ENCODE measurements at places on chromosomes 12 and 14. TPM values are rescaled to one million over a fixed set of nuclear protein-coding genes. Genes with fewer than 3 reads are reported as not detected.

Gene AQP6
- not detected for total RNA-seq

DNA sequence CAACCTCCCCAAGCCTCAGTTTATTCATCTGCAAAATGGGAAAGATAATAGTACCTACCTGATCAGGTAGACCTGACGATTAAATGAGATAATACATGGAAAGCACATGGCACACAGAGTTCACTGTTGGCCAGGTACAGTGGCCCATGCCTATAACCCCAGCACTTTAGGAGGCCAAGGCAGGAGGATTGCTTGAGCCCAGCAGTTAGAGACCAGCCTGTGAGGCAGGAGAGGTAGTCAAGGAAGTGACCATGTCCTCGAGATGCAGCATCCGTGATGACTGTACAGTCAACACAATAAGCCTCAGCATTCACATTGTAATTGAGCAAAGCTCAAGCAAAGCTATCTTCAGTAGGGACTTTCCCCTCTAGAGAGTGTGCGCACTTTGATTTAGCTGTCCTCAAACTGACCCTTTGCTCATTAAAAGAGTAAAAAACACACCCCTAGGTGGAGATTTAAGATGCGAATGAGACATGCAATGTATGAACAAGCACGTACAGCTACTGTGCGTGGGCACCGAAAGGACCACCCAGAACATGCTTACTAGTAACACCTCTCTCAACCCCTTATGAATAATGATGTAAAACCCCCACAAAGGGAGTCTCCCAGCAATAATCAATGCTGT, 9.9 kb downstream of the ISCU start:
- H3K36me3 ChIP-seq = peaks cover 32% of the 10 kb centered on the region
- H3K4me3 ChIP-seq = no peak overlapping the region
- H3K4me1 ChIP-seq = peaks cover 45% of the 10 kb centered on the region

- H3K27me3 ChIP-seq = peaks cover under 1% of the 10 kb centered on the region
- peaks cover 22% of the 10 kb centered on the region for H3K4me1 ChIP-seq
- H3K27ac ChIP-seq = peak overlapping the region; percentile 91
- peak overlapping the region; percentile 97 for H3K4me3 ChIP-seq
Observed at GRCh38 chr12:49109641-49110463, 795 bp downstream of the LMBR1L start.

- no peaks in the 10 kb centered on the region for H3K36me3 ChIP-seq
- H3K4me1 ChIP-seq = no peaks in the 10 kb centered on the region
- no peak overlapping the region for H3K4me3 ChIP-seq
- H3K27ac ChIP-seq = no peak overlapping the region
- H3K27me3 ChIP-seq = peaks cover 10% of the 10 kb centered on the region
Observed at GRCh38 chr14:36346052-36346451, 25.6 kb upstream of the MBIP start.

- no peak overlapping the region for H3K4me3 ChIP-seq
- H3K27me3 ChIP-seq = no peaks in the 10 kb centered on the region
- H3K27ac ChIP-seq = no peak overlapping the region
- H3K36me3 ChIP-seq = no peaks in the 10 kb centered on the region
Observed at GRCh38 chr12:43285159-43285598, 266.8 kb downstream of the ADAMTS20 start.

DNA sequence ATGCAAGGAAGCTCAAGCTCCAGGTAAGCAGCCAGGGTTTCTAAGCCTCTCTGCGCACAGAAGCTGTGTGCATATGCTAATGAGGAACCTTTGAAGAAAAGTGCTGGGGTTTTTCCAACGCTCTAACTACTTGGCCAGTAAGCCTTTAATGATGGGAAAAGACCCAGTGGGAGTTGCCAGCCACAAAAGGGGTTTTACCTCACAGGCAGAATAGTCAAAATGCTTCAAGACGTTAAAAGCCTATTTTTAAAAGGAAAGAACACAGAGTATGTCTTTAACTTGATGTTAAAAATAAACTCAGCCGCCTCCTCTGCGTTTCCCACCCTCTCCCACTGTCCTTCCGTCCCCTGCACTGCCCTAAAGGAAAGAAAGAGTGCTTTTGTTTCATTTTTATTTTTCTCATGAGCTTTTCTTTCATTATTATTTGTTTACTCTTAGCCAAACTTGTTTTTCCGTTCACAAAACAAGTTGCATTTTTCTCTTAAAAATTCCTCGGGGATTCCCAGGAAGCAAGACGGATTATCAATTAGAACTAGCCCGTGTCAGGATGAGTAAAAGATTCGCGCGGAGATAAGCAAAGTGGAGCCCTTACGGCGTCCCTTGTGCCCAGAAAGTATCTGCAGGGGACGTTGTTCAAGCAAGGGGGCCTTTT, 209.8 kb upstream of the NUDT4 start:
- peak overlapping the region; percentile 42 for H3K4me3 ChIP-seq
- H3K36me3 ChIP-seq = no peaks in the 10 kb centered on the region
- peaks cover 12% of the 10 kb centered on the region for H3K4me1 ChIP-seq
- DNase-seq = no peak
- no peaks in the 10 kb centered on the region for H3K27me3 ChIP-seq

DNA sequence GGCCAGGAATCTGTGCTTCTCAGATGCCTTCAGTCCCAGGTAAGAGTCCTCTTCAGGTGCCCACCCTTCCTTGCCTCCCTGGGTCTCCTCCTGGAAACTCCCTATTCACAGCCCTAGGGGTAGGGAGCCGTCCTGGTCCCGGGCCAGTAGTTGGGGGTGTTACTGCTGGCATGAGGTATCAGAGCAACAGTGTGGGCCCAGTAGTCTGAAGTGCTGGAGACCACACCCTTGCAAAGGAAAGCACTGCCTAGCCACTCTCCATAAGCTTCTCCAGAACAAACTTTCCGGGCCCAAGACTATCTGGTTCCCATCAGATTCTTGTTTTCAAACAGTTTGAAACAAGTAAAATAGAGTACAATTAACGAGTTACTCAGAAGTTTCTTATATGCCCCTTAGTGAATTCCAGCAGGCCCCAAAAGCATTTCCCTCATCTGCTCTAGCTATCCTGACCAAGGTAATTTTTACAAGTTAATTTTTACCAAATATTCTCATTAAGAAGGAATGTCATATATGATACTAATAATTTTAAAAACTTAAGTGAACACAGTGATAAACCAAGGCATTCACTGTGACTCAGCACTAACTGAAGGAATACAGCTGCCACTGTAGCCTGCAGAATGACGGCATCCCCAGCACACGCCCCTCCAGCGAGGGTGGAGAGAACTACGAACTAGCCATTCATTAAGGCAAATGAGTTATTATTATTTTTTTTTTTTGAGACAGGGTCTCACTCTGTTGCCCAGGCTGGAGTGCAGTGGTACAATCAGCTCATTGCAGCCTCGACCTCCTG, 49.4 kb downstream of the MOK start:
- H3K27ac ChIP-seq = no peak overlapping the region
- H3K4me3 ChIP-seq = no peak overlapping the region
- no peaks in the 10 kb centered on the region for H3K27me3 ChIP-seq
- no peak for DNase-seq
- no peaks in the 10 kb centered on the region for H3K4me1 ChIP-seq

DNA sequence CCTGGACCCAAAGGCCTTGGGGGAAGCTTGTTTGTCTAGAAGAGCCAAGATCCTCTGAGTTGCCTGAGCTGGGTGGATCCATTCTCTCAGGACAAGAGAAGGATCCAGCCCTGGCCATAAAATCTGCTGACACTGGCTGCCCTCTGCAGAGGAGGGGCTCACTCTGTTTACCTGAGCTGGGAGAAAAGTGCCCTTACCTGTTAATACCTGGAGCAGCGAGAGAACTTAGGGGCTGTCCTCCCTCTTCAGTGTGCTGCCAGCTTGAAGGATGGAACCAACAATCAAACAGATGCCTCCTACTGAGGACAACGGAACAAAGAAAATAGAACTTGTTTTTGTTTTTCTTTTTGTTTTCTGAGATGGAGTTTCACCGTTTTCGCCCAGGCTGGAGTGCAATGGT, 7.3 kb upstream of the KRT7 start:
- peaks cover 53% of the 10 kb centered on the region for H3K27me3 ChIP-seq
- H3K36me3 ChIP-seq = no peaks in the 10 kb centered on the region
- DNase-seq = no peak
- H3K4me3 ChIP-seq = no peak overlapping the region
- H3K4me1 ChIP-seq = peaks cover 4% of the 10 kb centered on the region
- H3K27ac ChIP-seq = no peak overlapping the region
